ENCODE measurements at places on chromosomes 1 and 21. TPM values are rescaled to one million over a fixed set of nuclear protein-coding genes. Genes with fewer than 3 reads are reported as not detected.

The ARHGEF11 gene
- total RNA-seq = 36.4 TPM

The KHDC4 gene
- total RNA-seq = 57.4 TPM

The KCNJ6 gene
- total RNA-seq = 0.06 TPM

The MYOG gene
- total RNA-seq = not detected

The OLFML3 gene
- 13.5 TPM for total RNA-seq

The INSRR gene
- total RNA-seq = 0.35 TPM

The PPP2R5A gene
- total RNA-seq = 67.3 TPM

The AK5 gene
- total RNA-seq = 1.7 TPM

The FAM72D gene
- total RNA-seq = not detected

The MEGF6 gene
- total RNA-seq = 10.9 TPM

The CYP4B1 gene
- total RNA-seq = 3.3 TPM

- no peaks in the 10 kb centered on the region for H3K36me3 ChIP-seq
- H3K4me3 ChIP-seq = no peak overlapping the region
- H3K27me3 ChIP-seq = no peaks in the 10 kb centered on the region
Measured at GRCh38 chr1:181179987-181180365, 91.5 kb downstream of the IER5 start.

- no peaks in the 10 kb centered on the region for H3K36me3 ChIP-seq
- no peaks in the 10 kb centered on the region for H3K4me1 ChIP-seq
- no peak for DNase-seq
- no peaks in the 10 kb centered on the region for H3K27me3 ChIP-seq
Measured at GRCh38 chr1:221240690-221241089, 361.4 kb downstream of the HLX start.

DNA sequence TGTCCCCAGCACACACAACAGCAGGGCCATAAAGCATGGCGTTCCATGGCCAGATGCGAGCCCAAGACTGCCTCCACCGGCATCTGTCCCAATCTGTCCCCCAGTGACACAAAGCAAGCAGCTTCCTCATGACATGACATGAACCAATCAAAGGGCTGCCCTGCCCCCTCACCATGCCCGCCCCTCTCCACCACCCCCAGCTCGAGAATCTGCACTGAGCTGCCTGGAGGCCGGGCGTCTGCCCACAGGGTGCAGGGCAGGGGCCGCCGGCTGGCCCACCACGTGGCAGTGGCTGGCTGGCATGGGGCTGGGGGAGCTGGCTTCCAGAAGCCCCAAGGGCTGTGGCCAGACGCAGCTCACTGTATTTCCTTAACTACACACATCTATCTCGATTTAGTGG, 27.8 kb downstream of the WNT9A start:
- peak; percentile 49 for DNase-seq
- no peaks in the 10 kb centered on the region for H3K36me3 ChIP-seq
- H3K4me1 ChIP-seq = no peaks in the 10 kb centered on the region
- H3K4me3 ChIP-seq = no peak overlapping the region

DNA sequence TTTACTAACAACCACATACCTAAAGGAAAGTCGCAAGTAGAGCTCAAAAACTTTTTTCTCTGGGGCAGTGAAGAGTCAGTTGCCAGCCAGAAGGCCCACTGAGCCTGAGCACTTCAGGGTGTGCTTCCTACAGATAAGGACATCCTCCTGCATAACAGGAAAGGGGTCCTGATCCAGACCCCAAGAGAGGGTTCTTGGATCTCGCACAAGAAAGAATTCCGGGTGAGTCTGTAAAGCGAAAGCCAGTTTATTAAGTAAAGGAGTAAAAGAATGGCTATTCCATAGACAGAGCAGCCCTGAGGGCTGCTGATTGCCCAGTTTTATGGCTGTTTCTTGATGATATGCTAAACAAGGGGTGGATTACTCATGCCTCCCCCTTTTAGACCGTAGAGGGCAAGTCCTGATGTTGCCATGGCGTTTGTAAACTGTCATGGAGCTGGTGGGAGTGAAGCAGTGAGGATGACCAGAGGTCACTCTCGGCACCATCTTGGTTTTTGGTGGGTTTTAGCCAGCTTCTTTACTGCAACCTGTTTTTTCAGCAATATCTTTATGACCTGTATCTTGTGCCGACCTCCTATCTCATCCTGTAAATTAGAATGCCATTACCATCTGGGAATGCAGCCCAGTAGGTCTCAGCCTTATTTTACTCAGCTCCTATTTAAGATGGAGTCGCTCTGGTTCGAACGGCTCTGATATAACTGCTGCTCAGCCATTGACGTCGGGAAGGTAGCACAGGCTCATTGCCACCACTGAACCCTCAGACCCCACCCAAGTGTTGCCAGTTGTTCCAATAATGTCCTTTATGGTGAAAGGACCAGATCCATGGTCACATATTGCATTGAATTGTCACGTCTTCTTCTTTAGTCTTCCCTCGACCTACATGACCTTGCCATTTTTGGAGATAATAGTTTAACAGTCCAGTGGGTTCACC, 96.6 kb upstream of the ERRFI1 start:
- no peak overlapping the region for H3K4me3 ChIP-seq
- H3K4me1 ChIP-seq = peaks cover 4% of the 10 kb centered on the region
- H3K27me3 ChIP-seq = no peaks in the 10 kb centered on the region
- H3K27ac ChIP-seq = peak overlapping the region; percentile 16
- no peak for DNase-seq
- H3K36me3 ChIP-seq = no peaks in the 10 kb centered on the region

DNA sequence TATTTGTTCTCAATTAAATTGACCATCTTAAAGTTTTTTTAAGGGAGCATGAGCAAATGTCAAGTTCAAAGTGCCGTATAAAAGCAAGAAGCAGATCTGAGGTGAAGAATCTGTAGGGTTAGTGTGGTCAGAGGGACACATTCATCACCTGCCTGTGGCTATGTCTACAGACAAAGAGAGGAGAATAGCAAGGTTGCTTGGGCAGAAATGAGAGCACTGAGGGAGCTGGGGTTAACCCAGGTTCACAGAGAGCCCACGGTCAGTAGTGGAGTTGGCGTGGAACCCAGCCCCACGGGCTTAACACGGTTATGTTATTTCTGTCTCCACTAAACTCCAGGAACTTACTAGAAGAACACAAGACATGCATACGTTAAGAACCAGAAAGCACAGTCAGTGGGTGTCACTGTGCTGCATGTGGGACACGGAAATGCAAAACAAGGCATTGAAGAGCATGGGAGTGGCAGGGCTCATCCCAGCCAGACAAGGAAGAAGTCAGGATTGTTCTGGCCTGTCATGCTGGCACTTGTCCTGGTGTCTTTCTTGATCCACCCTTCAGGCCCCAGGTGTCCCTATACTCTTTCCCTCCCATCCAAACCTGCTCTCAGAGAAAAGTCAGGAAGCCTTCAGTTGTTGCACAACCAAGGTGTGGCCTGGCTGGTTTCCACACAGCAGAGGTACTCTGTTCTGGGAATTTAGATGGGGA, 95.5 kb upstream of the IVNS1ABP start:
- no peaks in the 10 kb centered on the region for H3K27me3 ChIP-seq
- no peak overlapping the region for H3K27ac ChIP-seq
- H3K4me3 ChIP-seq = no peak overlapping the region
- H3K36me3 ChIP-seq = no peaks in the 10 kb centered on the region

- no peak overlapping the region for H3K4me3 ChIP-seq
- no peak overlapping the region for H3K27ac ChIP-seq
- DNase-seq = no peak
- H3K36me3 ChIP-seq = no peaks in the 10 kb centered on the region
Measured at GRCh38 chr1:64595871-64596515, 126.1 kb downstream of the CACHD1 start.

- DNase-seq = no peak
- no peak overlapping the region for H3K27ac ChIP-seq
- H3K4me3 ChIP-seq = no peak overlapping the region
- H3K27me3 ChIP-seq = no peaks in the 10 kb centered on the region
Measured at GRCh38 chr1:27824411-27824810, 6.2 kb upstream of the PPP1R8 start.

DNA sequence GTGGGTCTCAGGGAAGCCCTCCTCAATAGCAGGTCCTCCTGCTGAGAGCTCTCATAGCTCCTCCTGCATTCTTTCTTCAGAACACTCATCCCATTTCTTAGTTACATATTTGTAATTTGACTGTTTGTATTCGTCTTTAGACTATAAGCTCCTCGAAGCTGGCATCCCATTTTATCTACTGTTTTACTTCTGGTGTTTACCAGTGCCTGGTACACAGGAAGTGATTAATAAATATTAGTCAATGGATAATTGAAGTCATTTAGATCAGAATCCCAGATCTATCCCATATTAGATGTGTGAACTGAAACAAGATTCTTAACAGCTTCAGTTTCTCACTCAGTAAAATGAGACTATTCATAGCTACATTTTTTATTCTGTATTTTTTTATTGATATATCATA, 88.7 kb downstream of the PLPP3 start:
- peak overlapping the region; percentile 23 for H3K27ac ChIP-seq
- DNase-seq = no peak
- peaks cover 12% of the 10 kb centered on the region for H3K4me1 ChIP-seq
- H3K36me3 ChIP-seq = peaks cover 6% of the 10 kb centered on the region
- H3K27me3 ChIP-seq = no peaks in the 10 kb centered on the region

DNA sequence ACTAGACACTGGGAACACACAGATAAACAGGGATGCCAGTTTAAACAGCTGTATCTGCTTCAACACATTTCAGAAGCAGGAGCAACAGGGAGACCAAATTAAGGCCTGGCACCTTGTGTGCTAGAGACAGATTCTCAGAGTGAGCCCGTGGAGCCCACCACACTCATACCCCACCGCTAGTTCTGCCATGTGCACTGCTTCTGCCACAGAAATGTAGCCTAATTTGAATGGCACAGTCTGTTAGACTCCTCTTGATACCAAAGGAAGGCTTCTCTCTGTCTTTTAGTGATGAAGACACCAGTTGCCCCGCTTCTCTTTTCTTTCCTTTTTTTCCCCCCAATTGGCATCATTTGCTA, 29.3 kb upstream of the ACP6 start:
- no peak for DNase-seq
- H3K27ac ChIP-seq = peak overlapping the region; percentile 88
- no peaks in the 10 kb centered on the region for H3K27me3 ChIP-seq
- H3K4me3 ChIP-seq = no peak overlapping the region

- H3K36me3 ChIP-seq = no peaks in the 10 kb centered on the region
- H3K4me1 ChIP-seq = peaks cover 41% of the 10 kb centered on the region
- H3K4me3 ChIP-seq = no peak overlapping the region
- no peaks in the 10 kb centered on the region for H3K27me3 ChIP-seq
Measured at GRCh38 chr1:15007842-15008241, 145.7 kb upstream of the TMEM51 start.

GRCh38 chr1:184404727-184405027, 17.8 kb downstream of the C1orf21 start:
- no peak overlapping the region for H3K4me3 ChIP-seq
- H3K27ac ChIP-seq = no peak overlapping the region
- no peaks in the 10 kb centered on the region for H3K36me3 ChIP-seq
- no peaks in the 10 kb centered on the region for H3K4me1 ChIP-seq

DNA sequence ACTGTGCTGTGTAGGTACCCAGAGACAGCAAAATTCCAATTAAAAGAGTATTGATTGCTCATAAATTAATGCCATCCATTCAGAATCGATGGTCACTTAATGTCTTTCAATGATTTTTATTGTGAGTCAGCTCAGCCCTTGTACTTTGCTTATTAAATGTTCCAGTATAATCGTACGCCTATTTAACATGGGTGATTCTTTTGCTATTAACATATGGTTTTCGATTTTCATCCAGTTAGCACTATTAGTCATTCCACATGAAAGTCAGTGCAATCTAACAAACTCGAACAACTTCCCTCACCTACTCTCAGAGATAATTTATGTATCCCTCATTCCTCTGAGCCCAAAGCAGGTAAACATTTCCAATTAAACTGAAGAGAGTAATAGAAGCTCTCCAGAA, 109.6 kb upstream of the APP start:
- H3K27me3 ChIP-seq = no peaks in the 10 kb centered on the region
- H3K4me1 ChIP-seq = no peaks in the 10 kb centered on the region
- no peak for DNase-seq
- H3K36me3 ChIP-seq = no peaks in the 10 kb centered on the region

DNA sequence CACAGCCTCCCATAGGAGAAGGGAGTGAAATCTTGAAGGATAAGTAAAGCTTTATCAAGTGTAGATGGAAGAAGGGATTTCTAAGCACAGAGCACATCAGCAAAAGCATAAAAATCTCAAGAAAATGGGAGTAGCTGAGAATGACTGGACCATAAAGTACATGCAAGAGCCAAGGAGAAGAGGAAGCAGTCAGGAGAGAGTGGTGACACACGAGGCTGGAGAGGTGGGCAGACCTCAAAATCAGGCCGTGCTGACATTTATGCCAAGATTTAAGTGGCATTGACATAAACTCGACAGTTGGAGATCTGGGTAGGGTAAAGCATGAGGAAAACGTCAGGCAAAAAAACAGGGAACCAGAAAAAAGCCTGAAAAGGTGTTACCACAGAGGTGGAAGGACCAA, 62.3 kb downstream of the GFI1 start:
- H3K4me3 ChIP-seq = no peak overlapping the region
- no peak overlapping the region for H3K27ac ChIP-seq
- no peaks in the 10 kb centered on the region for H3K36me3 ChIP-seq
- H3K27me3 ChIP-seq = no peaks in the 10 kb centered on the region
- no peak for DNase-seq

- no peaks in the 10 kb centered on the region for H3K4me1 ChIP-seq
- DNase-seq = no peak
- no peak overlapping the region for H3K4me3 ChIP-seq
- no peaks in the 10 kb centered on the region for H3K27me3 ChIP-seq
Measured at GRCh38 chr1:80994038-80994437, 806.7 kb upstream of the ADGRL2 start.

GRCh38 chr1:91651661-91652071, 151.0 kb downstream of the CDC7 start:
- DNase-seq = peak; percentile 62
- no peaks in the 10 kb centered on the region for H3K36me3 ChIP-seq
- no peaks in the 10 kb centered on the region for H3K27me3 ChIP-seq

DNA sequence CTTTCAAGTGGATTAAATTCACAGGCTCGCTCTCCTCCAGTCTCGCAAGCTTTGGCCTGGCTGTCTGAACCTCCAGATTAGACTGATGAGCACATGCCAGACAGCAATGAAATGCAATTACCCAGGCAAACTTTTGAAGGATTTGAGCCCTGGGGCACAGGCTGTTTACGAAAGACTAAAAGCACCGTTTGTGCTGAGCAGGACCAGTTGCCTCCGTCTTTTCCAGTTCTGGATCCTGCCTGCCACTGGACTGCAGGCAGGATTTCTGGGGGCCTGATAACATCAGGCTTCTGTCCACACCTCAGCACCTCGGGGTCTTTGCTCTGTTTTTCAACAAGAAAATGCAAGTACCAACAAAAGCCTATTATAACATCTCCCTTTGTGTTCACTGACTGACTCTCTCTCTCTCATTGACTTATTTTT, 145.7 kb downstream of the CLIC6 start:
- H3K4me1 ChIP-seq = no peaks in the 10 kb centered on the region
- no peak overlapping the region for H3K27ac ChIP-seq
- DNase-seq = no peak
- H3K27me3 ChIP-seq = no peaks in the 10 kb centered on the region
- H3K4me3 ChIP-seq = no peak overlapping the region
- no peaks in the 10 kb centered on the region for H3K36me3 ChIP-seq

GRCh38 chr1:29969576-29969975, 733.3 kb downstream of the PTPRU start:
- no peaks in the 10 kb centered on the region for H3K36me3 ChIP-seq
- no peak overlapping the region for H3K27ac ChIP-seq
- DNase-seq = peak; percentile 6

DNA sequence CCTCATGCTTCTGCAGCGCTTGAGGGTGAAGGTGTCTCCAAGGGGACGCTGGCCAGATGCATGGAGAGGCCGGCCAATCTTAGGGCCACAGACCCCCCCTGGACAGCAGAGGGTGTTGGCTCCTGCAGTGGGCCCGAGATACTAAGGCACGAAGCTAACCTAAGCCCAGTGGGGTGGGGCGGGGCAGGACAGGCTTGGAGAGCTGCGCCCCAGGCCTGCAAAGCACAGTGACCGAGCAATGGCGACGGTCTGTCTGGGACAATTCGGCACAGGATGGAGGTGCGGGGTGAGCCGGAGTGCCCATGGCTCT, 1.3 kb downstream of the FNDC10 start:
- H3K4me3 ChIP-seq = no peak overlapping the region
- H3K36me3 ChIP-seq = no peaks in the 10 kb centered on the region
- H3K27me3 ChIP-seq = peaks cover 11% of the 10 kb centered on the region

Measured in kidney (tissue), 22 donors.